Liver (tissue), 10 donors: ENCODE measurements at places on chromosomes 11 and 22. TPM values are rescaled to one million over a fixed set of nuclear protein-coding genes. Genes with fewer than 3 reads are reported as not detected.

FGF4 gene
- total RNA-seq, result not detected

DNA sequence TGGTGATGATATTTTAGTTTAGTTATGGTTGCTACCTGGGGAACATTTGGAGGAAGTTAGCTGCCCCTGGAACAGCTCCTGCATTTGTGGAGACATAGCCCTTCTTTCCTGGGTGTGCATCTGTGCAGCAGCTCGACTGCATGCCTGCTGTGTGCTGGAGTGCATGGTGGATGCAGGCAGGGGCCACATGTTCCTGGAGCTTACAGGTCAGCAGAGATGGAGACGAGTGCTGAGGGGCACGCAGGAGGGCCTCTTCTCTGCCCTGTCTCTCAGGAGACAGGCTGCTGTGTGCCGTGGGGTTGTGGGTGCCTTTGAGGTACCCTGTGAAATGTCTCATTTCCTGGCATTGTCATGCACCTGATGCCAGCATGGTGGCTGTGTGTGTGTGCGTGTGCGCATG is 87.5 kb downstream of the TBC1D22A start:
- H3K4me1 ChIP-seq, result no peaks in the 10 kb centered on the region
- peak; percentile 31 for DNase-seq
- H3K27me3 ChIP-seq, result no peaks in the 10 kb centered on the region
- no peak overlapping the region for H3K4me3 ChIP-seq

- H3K4me1 ChIP-seq, result no peaks in the 10 kb centered on the region
- peaks cover 3% of the 10 kb centered on the region for H3K36me3 ChIP-seq
- H3K4me3 ChIP-seq, result no peak overlapping the region
- no peak overlapping the region for H3K27ac ChIP-seq
Measured at GRCh38 chr22:31912407-31912743, 32.0 kb upstream of the YWHAH start.

DNA sequence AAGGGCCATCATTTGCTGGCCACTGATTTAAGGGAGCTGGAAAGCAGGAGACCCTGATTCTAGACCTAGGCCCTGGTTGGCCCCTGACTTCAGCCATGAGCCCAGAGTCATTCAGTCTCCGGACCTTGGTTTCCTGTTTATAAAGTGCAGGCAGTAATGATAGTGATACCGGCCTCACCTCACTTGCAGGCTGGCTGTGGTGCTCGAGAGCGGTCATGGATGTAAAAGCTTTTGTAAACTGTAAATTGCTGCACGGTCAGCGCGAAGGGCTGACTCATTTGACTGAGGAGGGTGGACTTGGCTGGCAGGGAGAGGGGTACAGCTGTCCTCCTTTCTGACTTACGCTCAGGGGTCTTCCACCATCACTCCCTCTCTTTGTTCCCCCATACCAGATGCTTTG is 37.4 kb downstream of the FBLN1 start:
- no peaks in the 10 kb centered on the region for H3K27me3 ChIP-seq
- H3K4me1 ChIP-seq, result no peaks in the 10 kb centered on the region
- H3K36me3 ChIP-seq, result no peaks in the 10 kb centered on the region

GRCh38 chr11:27656806-27657483 is 43.3 kb downstream of the BDNF start:
- H3K4me3 ChIP-seq, result no peak overlapping the region
- H3K27me3 ChIP-seq, result no peaks in the 10 kb centered on the region
- no peak for DNase-seq
- H3K36me3 ChIP-seq, result no peaks in the 10 kb centered on the region
